Stomach (tissue), 19 donors: ENCODE measurements at places on chromosomes 2 and 18.

- DNase-seq: no peak
These were observed 446.9 kb upstream of the NRP2 start for GRCh38 chr2:205235434-205235833.

GRCh38 chr2:69177063-69177771 lies 164.2 kb downstream of the ANTXR1 start:
- peak; percentile 37 for DNase-seq

GRCh38 chr18:9000733-9001132 lies 101.8 kb upstream of the NDUFV2 start:
- peak; percentile 73 for DNase-seq

GRCh38 chr2:120548627-120549608 lies 186.8 kb upstream of the GLI2 start:
- no peak for DNase-seq

DNA sequence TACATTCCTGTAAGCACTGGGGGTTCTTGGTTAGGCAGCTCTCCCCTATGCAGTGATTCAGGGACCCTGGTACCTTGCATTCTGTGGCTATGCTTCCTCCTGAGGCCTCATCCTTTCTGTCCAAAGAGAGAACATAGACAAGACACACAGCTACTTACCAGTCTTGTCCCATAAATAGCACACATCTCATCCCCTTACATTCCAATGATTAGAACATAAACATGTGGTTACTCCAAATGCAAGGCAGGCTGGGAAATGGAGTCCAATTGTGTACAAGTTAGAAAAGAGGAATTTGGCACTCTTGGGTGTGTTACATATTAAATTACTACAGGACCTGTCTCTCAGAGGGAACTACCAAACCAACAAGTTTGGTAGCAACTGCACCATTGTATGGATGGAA lies 171.3 kb downstream of the ARHGAP15 start:
- DNase-seq: no peak

GRCh38 chr2:160373263-160373662 lies 120.3 kb downstream of the RBMS1 start:
- DNase-seq: no peak

GRCh38 chr2:23760736-23761135 lies 166.2 kb downstream of the ATAD2B start:
- DNase-seq: no peak

GRCh38 chr18:36640021-36640952 lies 188.5 kb downstream of the TPGS2 start:
- peak; percentile 61 for DNase-seq

DNA sequence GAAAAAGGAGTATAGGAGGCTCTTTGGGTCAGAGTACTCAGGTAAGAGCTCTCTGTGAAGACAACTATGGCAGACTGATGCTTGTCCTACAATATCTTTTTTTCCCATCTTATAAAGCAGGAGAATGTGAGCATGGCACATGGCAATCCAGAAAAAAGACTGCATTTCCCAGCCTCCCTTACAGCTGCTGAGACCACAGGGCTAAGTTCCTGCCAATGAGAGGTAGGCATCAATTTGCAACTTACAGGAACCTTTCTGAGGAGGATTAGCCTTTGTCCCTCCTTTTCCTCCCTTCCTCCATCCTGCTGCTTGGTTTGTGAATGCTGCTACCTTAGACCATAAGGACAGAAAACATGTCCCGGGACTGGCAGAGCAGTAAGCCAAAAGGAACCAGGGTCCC lies 37.8 kb upstream of the ST8SIA5 start:
- DNase-seq: no peak
